ENCODE measurements at places on chromosomes 4 and X. TPM values are rescaled to one million over a fixed set of nuclear protein-coding genes. Genes with fewer than 3 reads are reported as not detected.

OTUD6A gene
- total RNA-seq = not detected

NXF2 gene
- 1.9 TPM for total RNA-seq

DGKQ gene
- total RNA-seq = 4.3 TPM

F11 gene
- not detected for total RNA-seq

QDPR gene
- 30.5 TPM for total RNA-seq

HTT gene
- total RNA-seq = 10.4 TPM

LNX1 gene
- total RNA-seq = 2.5 TPM

All from Daoy (cell line).